ENCODE measurements at places on chromosomes 4 and X.

DNA sequence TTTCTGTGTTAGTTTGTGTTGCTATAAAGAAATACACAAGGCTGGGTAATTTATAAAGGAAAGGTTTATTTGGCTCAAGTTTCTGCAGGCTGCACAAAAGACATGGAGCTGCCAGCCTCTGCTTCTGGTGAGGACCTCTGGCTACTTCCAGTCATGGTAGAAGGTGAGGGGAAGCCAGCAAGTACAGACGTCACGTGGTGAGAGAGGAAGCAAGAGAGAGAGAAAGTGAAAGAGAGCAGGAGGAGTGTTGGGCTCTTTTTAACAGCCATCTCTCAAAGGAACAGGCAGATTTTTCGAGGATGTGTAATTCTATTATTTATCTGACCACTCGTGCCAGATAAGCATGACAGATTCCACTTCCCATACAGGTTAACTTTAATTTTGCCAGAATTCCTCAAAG, 1199.1 kb downstream of the ADGRL3 start:
- DNase-seq: no peak

DNA sequence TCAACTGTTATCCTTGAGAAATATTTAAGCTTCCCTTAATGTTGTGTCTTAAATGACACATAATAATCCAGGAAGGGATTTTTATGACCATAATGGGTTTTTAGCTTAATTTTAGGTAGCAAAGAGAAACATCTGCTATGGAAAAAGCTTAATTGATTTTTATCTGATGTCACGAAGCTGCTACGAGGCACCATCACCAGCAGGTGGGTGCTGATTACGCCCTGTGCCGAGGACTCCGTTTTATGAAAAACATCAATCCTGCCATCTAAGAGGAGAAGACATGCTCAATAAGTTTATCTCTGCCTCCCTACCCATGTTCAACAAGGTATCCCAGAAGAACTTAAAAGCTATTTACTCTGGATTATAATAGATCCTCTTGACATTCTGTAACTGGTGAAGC, 280.6 kb upstream of the ZFP42 start:
- DNase-seq: no peak

- DNase-seq: peak; percentile 77
Measured at GRCh38 chr4:80202190-80202711, 4.9 kb downstream of the PRDM8 start.

GRCh38 chr4:89164400-89164799, 53.1 kb downstream of the TIGD2 start:
- no peak for DNase-seq

DNA sequence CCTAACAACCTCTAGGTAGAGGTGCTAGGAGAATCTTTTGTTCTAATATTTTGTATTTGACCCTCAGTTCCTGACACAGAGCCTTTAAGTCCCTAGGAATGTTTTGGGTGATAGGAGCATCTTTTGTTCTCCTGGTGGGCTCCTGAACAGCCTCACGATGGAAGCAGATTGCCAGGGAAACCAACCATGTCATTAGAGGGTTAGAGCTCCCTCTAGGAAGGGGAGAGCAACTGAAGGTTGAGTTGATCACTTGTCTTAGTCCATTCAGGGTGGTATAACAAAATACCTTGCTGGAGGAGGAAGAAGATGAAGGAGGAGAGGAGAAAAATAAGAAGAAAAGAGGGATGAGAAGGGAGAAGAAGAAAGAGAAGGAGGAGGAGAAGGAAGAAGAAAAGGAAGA, 9.2 kb downstream of the VCX start:
- DNase-seq: no peak

DNA sequence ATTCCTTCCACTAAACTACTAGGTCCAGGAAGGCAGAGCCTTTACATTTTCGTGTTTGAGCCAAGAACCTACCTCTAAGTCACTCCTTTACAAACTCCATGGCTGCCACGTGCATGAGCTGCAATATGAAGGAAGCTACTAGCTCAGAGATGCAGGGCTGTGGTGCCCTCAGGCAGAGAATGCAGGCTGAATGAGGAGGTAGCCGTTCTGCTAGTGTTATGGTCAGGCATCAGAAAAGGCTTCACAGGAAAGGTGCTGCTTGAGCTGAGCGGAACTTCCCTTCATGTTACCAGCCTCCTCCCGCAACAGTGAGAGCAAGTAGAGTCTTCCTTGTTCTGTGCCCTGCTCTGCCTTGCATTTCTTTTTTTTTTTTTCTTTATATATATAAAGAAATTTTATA, 148.3 kb upstream of the PACRGL start:
- no peak for DNase-seq

GRCh38 chr4:70728091-70728490, 6.3 kb downstream of the RUFY3 start:
- no peak for DNase-seq

- no peak for DNase-seq
Measured at GRCh38 chrX:57329008-57329407, 42.5 kb downstream of the FAAH2 start.

DNA sequence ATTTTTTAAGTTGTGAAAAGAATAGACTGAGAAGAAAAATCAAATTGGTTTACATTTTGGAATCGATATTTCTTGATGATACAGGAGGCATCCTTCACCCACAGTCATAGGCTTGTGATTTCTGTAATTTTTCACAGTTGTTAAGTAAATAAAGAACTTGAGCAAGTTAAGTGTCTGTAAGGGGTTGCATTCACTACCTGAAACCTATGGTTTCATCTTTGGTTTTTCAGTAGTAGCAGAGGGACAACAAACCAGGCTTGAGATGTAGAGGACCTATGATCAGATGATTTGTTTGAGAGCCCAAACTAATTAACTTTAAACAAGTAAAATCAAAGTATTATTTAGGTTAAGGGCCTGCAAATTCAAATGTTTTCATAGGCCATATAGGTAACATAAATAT, 175.6 kb downstream of the KLHL4 start:
- no peak for DNase-seq

DNA sequence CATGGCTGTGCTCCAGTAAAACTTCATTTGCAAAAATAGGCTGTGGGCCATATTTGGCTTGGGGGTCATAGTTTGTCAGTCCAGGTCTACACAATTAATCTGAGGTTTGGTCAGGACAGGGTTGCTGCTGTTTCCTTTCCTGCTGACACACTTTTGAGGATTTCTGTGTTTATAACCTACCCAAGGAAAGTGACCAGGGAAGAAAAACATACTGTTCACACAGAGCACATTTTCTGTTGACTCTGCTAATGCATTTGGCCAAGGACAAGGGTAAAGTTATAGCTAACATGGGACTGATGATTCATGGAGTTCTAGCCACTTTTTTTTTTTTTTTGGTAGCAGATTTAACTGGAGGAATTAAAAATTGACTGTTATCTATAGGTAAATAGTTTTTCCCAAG, 43.9 kb upstream of the GEMIN8 start:
- DNase-seq: no peak

Measured in neural crest cell (in vitro differentiated cells).